ENCODE measurements at places on chromosomes 11 and 22.
A peak's percentile ranks its signal among the peaks of the same experiment; 100 is the strongest.

GRCh38 chr11:116336540-116336939, 436.2 kb downstream of the BUD13 start:
- H3K36me3 ChIP-seq: peaks cover 4% of the 10 kb centered on the region
- no peaks in the 10 kb centered on the region for H3K27me3 ChIP-seq
- H3K27ac ChIP-seq: peak overlapping the region; percentile 67
- DNase-seq: no peak
- peaks cover 19% of the 10 kb centered on the region for H3K4me1 ChIP-seq

- no peak for DNase-seq
- H3K4me3 ChIP-seq: no peak overlapping the region
- H3K4me1 ChIP-seq: peaks cover 3% of the 10 kb centered on the region
Observed at GRCh38 chr22:27671413-27671935, 130.1 kb downstream of the MN1 start.

- peaks cover 16% of the 10 kb centered on the region for H3K36me3 ChIP-seq
- no peak overlapping the region for H3K4me3 ChIP-seq
- no peaks in the 10 kb centered on the region for H3K27me3 ChIP-seq
- H3K4me1 ChIP-seq: no peaks in the 10 kb centered on the region
Observed at GRCh38 chr22:19040391-19040861, 81.8 kb downstream of the DGCR2 start.

DNA sequence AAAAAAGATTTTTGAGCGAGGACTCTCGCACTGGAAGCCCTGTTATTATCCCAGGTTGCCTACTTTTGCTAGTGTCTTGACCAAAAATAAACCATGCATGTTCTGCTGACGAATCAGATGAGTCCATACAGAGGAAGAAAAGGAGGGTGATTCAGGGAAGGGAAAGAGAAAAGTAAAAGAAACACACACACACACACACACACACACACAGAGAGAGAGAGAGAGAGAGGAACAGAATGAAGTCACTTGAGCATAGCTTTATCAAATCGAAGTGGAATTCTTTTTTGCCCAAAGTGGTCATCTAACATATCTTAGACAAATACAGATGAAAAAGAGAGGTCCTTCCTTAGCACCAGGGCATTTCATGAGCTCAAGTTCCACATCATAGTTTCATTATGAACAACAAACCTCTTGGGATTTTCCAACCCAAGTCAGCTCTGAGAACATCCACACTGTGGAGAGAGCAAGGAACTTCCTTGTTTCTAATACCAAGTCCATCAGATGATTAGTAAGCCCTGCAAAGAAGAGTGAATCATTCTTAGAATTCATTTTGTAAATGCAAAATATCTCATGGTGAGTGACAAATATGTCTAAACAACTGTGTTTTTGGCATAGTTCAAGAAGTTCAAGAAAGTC, 7.7 kb upstream of the MMP12 start:
- DNase-seq: no peak
- H3K27ac ChIP-seq: no peak overlapping the region
- H3K4me1 ChIP-seq: peaks cover 3% of the 10 kb centered on the region
- H3K4me3 ChIP-seq: no peak overlapping the region
- H3K36me3 ChIP-seq: no peaks in the 10 kb centered on the region
- peaks cover 3% of the 10 kb centered on the region for H3K27me3 ChIP-seq

GRCh38 chr11:125720781-125721180, 25.3 kb upstream of the PATE1 start:
- H3K27ac ChIP-seq: no peak overlapping the region
- no peak overlapping the region for H3K4me3 ChIP-seq
- peaks cover 7% of the 10 kb centered on the region for H3K27me3 ChIP-seq

DNA sequence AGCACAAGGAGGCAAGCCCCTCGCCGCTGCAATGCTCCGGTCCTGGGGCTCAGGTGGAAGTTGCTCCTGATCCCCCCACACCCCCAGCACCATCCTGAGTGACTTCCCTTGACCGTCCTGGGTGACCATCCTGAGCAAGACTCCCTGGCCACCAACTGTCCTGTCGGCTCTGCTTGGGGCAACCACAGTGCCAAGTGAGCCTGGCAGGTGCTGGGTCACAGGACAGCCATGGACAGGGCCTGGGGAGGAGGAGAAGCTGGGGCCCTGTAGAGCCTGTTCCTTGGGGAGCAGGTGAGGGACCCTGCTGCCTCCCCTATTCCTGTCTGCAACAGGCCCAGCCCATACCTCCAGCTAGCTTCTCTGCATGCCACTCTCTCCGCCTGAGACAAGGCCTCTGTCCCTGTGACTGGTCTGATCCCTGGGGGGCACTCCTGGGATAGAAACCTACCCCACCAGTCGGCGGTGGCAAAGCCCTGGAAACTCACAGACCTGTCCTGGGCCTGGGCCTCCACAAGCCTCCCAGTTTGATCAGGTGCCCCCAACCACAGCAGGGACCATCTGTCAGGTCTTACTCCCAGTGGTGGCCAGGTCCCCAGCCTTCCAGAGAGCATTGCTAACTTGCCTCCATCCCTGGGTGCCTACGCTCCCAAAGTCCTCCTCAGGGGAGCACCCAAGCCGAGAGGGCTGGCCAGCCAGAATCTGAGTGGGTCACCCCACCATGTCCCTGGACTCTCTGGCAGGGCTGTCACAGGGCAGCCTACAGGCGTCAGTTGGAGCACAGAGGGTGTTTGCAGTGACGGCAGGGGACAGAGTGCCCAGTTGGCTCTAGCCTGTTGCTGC, 68.7 kb upstream of the WNT7B start:
- no peak for DNase-seq
- H3K4me1 ChIP-seq: peaks cover 16% of the 10 kb centered on the region
- peak overlapping the region; percentile 73 for H3K4me3 ChIP-seq
- no peaks in the 10 kb centered on the region for H3K36me3 ChIP-seq

DNA sequence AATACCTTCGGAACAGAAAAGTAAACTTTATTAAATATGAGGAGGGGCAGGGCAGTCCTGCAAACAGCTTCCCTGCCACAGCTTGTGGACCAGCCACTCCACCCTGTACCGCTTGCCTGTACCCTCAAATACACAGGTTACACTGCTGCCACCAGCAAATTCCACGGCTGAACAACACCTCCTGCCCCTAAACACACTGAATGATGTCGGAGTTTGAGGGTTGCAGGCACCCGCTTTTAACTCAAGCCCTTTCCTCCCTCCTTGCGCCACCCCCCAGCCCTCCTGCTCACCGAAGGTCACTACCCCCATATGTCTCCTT, 4.0 kb downstream of the VSIG2 start:
- no peak overlapping the region for H3K4me3 ChIP-seq
- no peaks in the 10 kb centered on the region for H3K27me3 ChIP-seq
- H3K36me3 ChIP-seq: peaks cover 2% of the 10 kb centered on the region
- no peak for DNase-seq
- no peak overlapping the region for H3K27ac ChIP-seq
- H3K4me1 ChIP-seq: peaks cover 21% of the 10 kb centered on the region

DNA sequence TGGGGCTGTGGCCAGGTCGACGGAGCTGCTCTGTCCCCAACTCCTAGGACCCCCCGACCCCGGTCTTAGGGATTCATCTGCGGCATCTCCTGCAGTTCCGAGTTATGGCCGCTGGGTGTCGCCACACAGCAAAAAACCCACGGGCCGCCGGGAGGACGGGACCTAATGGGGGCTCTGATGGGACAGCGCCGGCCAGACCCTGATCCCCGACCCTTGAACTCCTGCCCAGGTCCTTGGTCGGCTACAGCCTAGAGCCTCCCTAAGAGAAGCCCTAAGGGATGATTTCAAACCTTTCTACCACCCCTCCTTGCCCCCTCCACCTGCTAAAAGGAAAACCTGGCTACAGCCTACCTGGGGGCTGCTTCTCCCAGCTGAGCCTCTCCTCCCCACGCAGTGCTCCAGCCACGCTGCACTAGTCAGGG, 30.8 kb upstream of the LRRC10B start:
- H3K4me1 ChIP-seq: no peaks in the 10 kb centered on the region
- H3K36me3 ChIP-seq: peaks cover 8% of the 10 kb centered on the region
- peaks cover 2% of the 10 kb centered on the region for H3K27me3 ChIP-seq
- DNase-seq: peak; percentile 68

DNA sequence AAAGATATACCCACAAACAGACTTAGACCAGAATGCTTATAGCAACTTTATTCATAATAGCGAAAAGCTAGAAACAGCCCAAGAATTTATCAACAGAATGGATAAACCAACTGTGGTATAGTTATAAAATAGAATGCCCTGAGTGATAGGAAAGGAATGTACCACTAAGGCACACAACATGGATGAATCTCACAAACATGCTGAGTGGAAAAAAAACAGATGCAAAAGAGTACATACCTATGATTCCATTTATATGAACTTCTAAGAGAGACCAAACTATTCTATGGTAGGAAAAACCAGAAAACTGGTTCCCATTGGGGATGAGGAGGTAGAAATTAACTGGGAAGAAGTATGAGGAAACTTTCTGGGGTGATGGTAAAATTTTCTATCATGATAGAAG, 40.4 kb upstream of the GRIK4 start:
- no peaks in the 10 kb centered on the region for H3K4me1 ChIP-seq
- H3K36me3 ChIP-seq: peaks cover 18% of the 10 kb centered on the region
- H3K27ac ChIP-seq: no peak overlapping the region
- DNase-seq: no peak
- H3K27me3 ChIP-seq: no peaks in the 10 kb centered on the region
- no peak overlapping the region for H3K4me3 ChIP-seq

DNA sequence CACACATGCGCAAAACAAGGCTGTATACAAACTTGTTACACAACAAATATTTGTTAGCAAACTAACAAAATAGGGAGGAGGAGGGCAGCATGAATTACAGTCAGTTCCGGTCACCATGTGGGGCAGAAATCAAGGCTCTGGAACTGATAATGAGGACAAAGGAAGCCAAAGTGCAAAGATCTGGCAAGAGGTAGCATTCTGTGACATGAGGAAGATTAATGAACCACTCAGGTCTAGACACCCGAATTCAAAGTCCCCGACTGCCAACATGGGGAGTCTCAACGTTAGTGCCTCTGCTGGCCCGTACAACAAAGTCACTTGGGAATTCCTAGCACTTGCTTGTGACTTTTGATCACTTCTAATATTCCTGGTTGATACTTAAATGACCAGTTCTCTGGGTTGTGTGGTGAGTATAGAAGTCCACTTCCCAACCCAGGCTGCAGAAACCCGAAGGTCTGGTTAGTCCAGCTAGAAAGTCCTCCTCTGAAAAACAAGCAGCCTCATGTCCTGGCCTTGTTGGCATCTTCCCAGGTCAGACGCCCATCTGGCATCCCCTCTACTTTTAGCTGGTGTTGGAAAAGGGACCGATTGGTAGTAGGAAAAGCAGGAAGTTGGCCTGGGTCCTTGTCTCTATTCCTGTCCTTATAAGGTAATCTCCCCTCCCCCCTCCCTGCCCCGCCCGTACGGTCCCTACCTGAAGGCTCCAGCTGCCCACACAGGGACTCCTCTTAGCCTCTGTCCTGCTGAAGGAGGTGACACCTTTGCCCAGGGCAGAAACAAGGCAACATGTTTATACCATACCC, 1.6 kb downstream of the SUN2 start:
- peak overlapping the region; percentile 76 for H3K27ac ChIP-seq
- peaks cover 47% of the 10 kb centered on the region for H3K4me1 ChIP-seq
- no peak for DNase-seq
- H3K27me3 ChIP-seq: no peaks in the 10 kb centered on the region
- H3K4me3 ChIP-seq: peak overlapping the region; percentile 98

- H3K4me1 ChIP-seq: no peaks in the 10 kb centered on the region
- no peaks in the 10 kb centered on the region for H3K27me3 ChIP-seq
- no peak for DNase-seq
- no peak overlapping the region for H3K4me3 ChIP-seq
Observed at GRCh38 chr11:41536021-41536568, 76.6 kb upstream of the LRRC4C start.

DNA sequence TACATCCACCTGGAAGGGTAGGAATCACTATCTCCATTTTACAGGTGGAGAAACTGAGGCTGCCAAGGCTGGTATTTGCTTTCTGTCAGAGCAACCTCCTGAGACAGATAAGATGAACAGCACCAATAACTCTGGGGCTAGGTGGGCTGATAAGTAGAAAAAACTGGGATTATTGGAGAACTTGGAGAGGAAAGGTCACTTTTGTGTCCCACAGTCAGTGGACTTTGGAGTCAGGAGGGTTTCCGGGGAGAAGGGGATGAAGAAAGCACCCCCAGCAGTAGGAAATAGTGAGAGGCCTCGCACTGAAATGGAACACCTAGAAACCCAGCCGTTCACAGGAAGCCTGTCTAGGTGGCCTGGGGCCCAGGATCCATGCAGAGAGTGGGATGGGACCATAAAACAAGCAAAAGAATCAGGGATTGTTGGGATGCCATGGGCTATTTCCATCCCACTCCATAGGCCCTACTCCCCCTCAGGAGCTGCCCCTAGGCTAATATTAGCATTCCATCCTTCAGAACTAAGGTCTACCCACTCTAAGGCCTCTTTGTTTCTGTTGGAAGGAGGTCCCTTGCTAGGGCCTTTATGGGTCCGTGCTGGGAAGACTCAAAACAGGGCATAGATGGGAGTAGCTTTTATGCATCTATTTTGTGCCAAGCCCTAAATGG, 31.0 kb upstream of the FCHSD2 start:
- no peaks in the 10 kb centered on the region for H3K27me3 ChIP-seq
- H3K36me3 ChIP-seq: no peaks in the 10 kb centered on the region
- no peak overlapping the region for H3K4me3 ChIP-seq
- DNase-seq: no peak

- H3K4me3 ChIP-seq: no peak overlapping the region
- H3K27ac ChIP-seq: no peak overlapping the region
- DNase-seq: no peak
- peaks cover 7% of the 10 kb centered on the region for H3K4me1 ChIP-seq
- peaks cover 12% of the 10 kb centered on the region for H3K36me3 ChIP-seq
Observed at GRCh38 chr22:24177045-24177444, 4.2 kb upstream of the SUSD2 start.

- H3K36me3 ChIP-seq: no peaks in the 10 kb centered on the region
- DNase-seq: no peak
- no peak overlapping the region for H3K27ac ChIP-seq
- H3K27me3 ChIP-seq: no peaks in the 10 kb centered on the region
Observed at GRCh38 chr11:44955015-44955738, 4.5 kb upstream of the TP53I11 start.

- H3K36me3 ChIP-seq: no peaks in the 10 kb centered on the region
- H3K27me3 ChIP-seq: no peaks in the 10 kb centered on the region
- DNase-seq: no peak
- no peaks in the 10 kb centered on the region for H3K4me1 ChIP-seq
- H3K27ac ChIP-seq: no peak overlapping the region
- H3K4me3 ChIP-seq: no peak overlapping the region
Observed at GRCh38 chr11:106276859-106277436, 199.5 kb downstream of the AASDHPPT start.

- no peak overlapping the region for H3K27ac ChIP-seq
- no peaks in the 10 kb centered on the region for H3K36me3 ChIP-seq
- peaks cover 4% of the 10 kb centered on the region for H3K27me3 ChIP-seq
- peaks cover 3% of the 10 kb centered on the region for H3K4me1 ChIP-seq
- H3K4me3 ChIP-seq: no peak overlapping the region
Observed at GRCh38 chr11:44450295-44450932, 115.0 kb upstream of the CD82 start.

Data from memory B cell (primary cell).